Stimulated activated CD8-positive, alpha-beta memory T cell treated with anti-CD3 and anti-CD28 coated beads, Interleukin-7, amount 100 ng/mL, for 48 hours (primary cell): ENCODE measurements at places on chromosomes 3 and 15.

- DNase-seq, result no peak
Measured at GRCh38 chr3:58492494-58492905, 604 bp downstream of the KCTD6 start.

DNA sequence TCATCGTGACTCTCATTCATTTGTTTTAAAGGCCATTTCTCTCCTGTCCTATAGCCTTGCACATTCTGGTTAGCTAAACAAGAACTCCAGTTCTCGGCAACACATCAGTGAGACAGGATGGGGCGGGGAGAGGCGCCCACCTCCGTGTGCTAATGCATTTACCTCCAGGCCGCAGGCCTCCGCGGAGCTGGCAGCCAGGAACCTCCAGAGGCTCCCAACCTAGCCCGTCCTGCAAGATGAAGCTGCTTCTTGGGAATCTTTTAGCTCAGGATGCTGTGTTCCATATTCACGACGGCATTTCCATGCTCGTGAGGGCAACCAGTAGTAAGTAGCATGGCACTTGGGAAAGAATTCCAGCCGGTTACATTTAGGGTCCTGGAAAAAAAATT lies 47.9 kb downstream of the RGMA start:
- DNase-seq, result no peak

DNA sequence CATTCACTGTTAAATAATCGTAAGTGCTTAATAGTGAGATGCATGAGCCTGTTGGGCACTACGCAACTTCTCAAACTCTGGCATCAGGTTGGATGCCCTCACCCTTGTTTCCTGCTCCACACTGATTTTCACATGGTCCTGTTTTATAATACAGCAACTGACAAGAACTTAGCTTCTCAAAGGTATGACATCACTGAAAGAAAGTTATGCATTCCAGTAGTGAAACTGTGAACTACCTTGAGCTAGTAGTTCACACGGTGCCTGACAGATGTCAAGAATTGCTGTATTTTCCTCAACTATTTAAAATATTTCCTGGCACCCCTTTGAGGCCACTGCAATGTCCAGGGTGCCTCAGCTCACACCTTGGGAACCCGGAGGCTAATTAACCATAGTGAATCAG lies 327.5 kb downstream of the RORA start:
- no peak for DNase-seq

- DNase-seq, result no peak
Measured at GRCh38 chr3:171376596-171376947, 83.6 kb downstream of the TNIK start.

GRCh38 chr15:40329804-40330203 lies 6.3 kb downstream of the INAFM2 start:
- DNase-seq, result no peak

DNA sequence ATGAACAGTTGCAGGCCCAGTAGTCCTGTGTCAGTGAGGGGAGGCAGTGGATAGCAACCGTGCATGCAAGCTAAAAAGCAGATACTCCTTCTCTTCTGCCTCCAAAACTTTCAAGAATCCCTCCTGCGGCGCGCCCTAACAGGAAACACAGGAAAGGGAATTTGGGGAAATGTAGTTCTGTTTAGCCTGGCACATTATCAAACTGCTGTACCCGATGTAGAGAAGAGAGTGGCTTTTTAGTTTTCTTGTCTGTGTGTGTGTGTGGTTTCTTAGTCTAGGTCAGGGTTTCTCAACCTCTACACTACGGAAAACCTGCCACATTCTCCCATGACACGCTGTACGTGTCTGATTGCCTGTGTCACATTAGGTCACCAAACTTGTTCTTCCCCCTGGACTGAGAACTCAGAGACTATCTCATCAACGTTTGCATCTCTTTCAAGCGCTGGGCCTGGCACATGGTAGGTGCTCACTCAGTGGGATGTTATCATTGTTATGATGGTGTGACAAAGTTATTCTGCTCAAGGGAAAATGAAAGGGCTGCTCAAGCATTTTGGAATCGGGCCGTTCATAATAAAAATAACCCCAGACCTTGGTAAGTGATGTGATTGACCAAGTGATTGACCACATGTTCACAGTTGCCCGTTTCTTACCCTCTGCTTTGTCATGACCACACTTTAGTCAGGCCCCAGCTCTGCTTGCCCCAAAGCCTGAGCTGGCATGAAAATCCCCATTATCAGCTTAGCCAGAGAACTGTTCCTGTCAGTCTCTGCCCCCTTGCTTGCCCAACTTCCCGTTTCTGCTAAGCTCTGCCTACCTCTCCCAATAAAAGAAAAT lies 33.2 kb downstream of the TM4SF4 start:
- DNase-seq, result no peak

DNA sequence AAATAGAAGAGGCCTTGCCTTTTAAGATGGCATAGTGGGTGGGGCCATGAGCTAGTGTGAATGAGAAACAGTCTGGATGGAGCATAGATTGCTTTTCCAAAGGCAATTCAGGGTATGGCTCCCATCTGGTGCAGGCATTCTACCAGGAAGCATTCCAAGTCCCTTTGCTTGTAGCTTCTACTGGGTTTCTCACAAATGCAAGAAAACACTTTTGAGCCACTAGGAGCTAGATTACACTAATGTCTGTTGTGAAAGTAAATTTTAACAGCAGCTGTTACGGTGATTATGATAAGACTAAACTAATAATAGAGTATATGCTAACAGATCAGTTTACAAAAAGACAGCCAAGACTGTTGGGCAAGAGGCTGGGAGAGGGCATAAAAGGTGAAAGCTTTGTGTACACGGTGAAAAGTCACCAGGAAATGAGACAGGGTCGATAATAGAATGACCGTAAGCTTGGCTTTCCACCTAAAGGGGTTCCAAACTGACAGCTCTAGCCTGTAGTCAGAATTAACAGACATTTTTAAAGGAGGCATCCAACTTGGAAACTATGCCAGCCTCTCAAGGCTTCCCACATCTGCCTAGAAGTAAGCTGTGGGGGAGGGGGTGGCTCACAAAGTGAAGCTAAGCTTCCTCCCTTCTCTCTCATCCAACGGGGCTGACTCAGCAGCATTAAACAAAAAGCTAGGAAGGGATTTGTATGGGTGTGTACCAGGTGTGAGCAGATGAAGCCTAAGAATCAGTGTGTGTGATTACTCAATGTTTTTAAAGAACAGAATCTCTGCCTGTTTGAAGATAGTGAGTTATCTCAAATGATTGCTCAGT lies 61.1 kb upstream of the GPD1L start:
- DNase-seq, result no peak

GRCh38 chr3:50226888-50227389 lies 9.1 kb upstream of the GNAI2 start:
- DNase-seq, result no peak

DNA sequence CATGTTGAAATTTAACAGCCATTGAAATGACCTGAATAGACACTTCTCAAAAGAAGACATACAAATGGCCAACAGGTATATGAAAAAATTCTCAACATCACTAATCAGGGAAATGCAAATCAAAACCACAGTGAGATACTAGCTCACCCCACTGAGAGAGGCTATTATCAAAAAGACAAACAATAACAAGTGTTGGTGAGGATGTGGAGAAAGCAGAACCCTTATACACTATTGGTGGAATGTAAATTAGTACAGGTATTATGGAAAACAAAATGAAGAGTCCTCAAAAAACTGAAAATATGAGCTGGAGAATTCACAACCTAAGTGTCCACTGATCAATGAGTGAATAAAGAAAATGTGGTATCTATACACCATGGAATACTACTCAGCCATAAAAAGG lies 21.5 kb downstream of the THOC7 start:
- no peak for DNase-seq

GRCh38 chr3:135491491-135492205 lies 473.9 kb upstream of the PPP2R3A start:
- DNase-seq, result no peak

- no peak for DNase-seq
Measured at GRCh38 chr3:9088441-9089353, 125.4 kb upstream of the RAD18 start.

GRCh38 chr15:44443515-44443914 lies 16.1 kb downstream of the CTDSPL2 start:
- no peak for DNase-seq

GRCh38 chr3:124811436-124811835 lies 75.7 kb downstream of the ITGB5 start:
- no peak for DNase-seq

GRCh38 chr3:137835096-137835495 lies 71.0 kb downstream of the SOX14 start:
- no peak for DNase-seq

- no peak for DNase-seq
Measured at GRCh38 chr15:29888646-29889045, 66.4 kb upstream of the TJP1 start.

GRCh38 chr3:168738527-168739325 lies 643.0 kb upstream of the GOLIM4 start:
- DNase-seq, result no peak

DNA sequence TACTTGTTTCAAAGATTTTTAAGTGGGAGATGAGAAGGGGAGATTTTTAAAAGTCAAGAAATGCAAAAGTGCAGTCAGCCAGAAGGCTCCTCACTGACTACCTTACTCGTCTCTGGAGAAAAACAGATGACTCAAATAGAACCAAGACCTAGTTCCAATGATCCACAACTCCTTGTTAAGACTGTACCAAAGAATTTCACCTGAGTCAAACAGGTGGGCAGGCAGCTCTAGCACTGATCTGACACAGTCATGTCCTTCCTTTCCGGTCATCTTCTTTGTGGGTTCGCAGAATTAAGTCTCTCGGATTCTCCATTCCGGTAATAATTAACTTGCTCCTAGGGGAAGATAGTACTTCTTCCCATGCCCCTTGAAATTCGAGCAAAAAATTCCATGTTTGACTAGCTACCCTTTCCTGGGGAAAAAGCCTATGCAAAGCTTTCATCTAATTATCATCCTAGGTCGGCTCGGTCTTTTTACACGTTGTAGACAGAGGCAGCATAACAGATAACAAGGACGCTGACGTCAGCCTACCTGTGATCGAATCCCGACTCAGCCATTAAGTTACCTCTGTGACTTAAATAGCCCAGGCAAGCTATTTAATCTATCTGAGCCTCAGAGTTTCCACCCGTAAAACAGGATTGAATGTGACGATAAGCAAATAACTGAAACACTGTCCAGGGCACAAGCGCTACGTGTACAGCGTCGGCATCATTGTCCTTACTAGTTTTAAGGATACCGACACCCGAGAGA lies 758 bp downstream of the SELENOK start:
- peak; percentile 20 for DNase-seq

GRCh38 chr15:99335508-99335907 lies 84.2 kb downstream of the LRRC28 start:
- no peak for DNase-seq

- DNase-seq, result no peak
Measured at GRCh38 chr3:169699070-169699469, 35.6 kb upstream of the MECOM start.

GRCh38 chr3:111412656-111413055 lies 129.3 kb upstream of the CD96 start:
- no peak for DNase-seq

- DNase-seq, result no peak
Measured at GRCh38 chr3:171192176-171192854, 165.8 kb upstream of the SLC2A2 start.

- no peak for DNase-seq
Measured at GRCh38 chr3:25592510-25592968, 72.2 kb downstream of the TOP2B start.

- DNase-seq, result no peak
Measured at GRCh38 chr15:61393524-61393923, 164.4 kb upstream of the RORA start.

DNA sequence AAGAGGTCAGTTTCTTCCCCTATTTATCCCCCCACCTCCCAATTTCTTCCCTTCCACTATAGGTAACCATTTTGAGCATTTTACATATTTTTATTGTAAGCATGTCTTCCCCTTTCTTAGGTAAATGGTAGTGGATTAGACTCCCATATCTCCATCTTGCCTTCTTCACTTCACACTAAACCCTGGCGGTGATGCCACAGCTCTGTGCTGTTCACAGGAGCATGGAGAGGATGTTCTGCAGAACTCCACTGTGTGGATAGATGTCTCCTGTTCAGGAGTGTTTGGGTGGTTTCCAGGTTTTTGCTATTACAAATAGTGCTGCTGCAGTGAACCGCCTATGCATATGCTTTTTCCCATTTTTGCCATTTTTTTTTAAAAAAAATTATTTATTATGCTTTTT lies 182.7 kb downstream of the NSMCE3 start:
- no peak for DNase-seq

- no peak for DNase-seq
Measured at GRCh38 chr3:10694179-10694578, 121.8 kb upstream of the SLC6A11 start.

DNA sequence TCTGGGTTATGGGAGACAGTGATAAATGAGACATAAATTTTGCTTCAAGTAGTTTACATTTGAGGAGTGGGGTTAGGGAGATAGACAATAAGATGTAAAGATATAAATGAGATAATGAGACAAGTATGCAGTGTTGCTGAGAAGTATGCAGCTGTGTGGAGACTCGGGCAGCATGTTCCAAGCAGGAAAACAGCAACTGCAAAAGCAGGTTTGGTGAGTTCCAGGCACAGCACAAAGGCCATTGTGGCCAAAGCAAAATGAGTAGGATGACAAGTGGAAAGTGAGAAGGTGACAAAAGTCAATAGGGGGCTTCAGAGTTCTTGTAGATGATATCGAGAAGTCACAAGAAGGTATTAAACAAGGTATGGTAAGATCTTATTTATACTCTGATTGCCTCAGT lies 259.1 kb upstream of the PEX5L start:
- DNase-seq, result no peak

GRCh38 chr3:178492491-178492890 lies 43.7 kb upstream of the KCNMB2 start:
- no peak for DNase-seq

DNA sequence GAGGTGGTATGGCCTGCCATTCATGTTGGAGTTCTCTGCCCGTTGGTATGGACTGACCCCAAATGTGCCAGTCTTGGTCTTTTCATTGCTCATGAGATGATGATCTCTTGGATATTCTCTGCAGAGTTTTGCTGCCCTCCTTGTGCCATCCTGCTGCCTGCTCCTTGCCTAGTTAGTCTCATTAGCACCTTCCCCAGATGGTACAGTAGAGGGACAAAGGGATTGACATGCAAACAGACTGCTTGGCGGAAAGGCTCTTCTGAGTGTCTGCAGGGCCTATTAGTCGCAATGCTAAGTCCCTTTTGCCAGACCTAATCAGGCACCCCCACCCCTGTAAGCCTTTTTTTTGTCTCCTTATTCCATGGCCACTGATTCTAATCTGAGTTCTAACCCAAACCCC lies 90.6 kb downstream of the ARNT2 start:
- no peak for DNase-seq

- DNase-seq, result peak; percentile 54
Measured at GRCh38 chr15:44545913-44546802, 9.2 kb downstream of the EIF3J start.
